ENCODE measurements at places on chromosomes 5 and 9. TPM values are rescaled to one million over a fixed set of nuclear protein-coding genes. Genes with fewer than 3 reads are reported as not detected.

TNPO1 gene
- 414 TPM for total RNA-seq

SLC4A9 gene
- total RNA-seq: not detected

OGN gene
- total RNA-seq: not detected

PFN3 gene
- not detected for total RNA-seq

TOPORS gene
- total RNA-seq: 30.3 TPM
